ENCODE measurements at places on chromosomes 12 and 14.

DNA sequence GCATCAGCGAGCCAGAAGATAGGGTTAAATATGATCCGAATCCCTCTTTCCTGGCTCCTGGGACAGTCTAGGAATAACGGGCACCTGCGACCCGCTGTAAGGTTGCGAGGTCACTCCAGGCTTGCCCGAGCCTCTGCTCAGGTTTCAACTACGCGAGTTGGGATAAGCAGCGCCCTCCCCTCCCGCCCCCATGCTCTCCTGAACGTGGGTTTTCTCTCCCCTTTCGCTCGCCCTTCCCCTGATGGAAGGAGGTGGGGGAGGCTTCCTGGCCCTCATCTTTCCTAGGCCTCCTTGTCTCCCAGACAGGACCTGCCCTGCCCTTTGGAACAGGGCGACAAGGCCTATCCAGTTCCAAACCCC, 753 bp upstream of the ATP5MC2 start:
- peak; percentile 39 for DNase-seq

- DNase-seq = no peak
Observed at GRCh38 chr12:42099433-42099832, 45.2 kb downstream of the GXYLT1 start.

GRCh38 chr12:49636574-49636973, 13.2 kb downstream of the PRPF40B start:
- no peak for DNase-seq

GRCh38 chr14:67446371-67447032, 34.5 kb upstream of the PLEK2 start:
- no peak for DNase-seq

- peak; percentile 65 for DNase-seq
Observed at GRCh38 chr14:104138098-104138717, at the start of gene KIF26A. Gene KIF26A (plus strand): TSS chr14:104138587. CDS start chr14:104138723, 136 bp downstream.

DNA sequence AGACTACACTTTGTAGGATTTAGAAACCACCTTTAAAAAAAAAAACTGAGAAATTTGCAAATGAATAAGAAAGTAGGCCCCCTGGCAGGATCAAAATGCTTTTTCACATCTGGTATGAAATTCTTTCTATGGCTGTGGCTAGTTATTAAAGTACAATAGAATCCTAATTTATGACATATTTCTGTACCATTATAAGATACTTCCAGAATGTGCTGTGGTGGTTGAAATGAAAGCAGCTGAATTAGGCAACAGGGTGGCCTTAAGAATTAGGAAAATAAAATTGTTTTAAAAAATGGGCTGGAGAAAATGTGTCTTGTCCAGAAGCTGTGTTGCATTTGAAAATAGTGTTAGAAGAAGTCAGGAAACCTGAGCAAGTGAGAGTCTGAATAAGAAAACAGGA, 85.9 kb upstream of the PDE3A start:
- DNase-seq = no peak

Measured in stimulated activated CD8-positive, alpha-beta memory T cell treated with anti-CD3 and anti-CD28 coated beads, Interleukin-4, amount 100 ng/mL, for 48 hours (primary cell).